ENCODE measurements at places on chromosomes 5 and 9.

GRCh38 chr9:133030317-133031129 lies at the start of gene GTF3C5:
GTF3C5 (plus strand) TSS chr9:133030997; CDS start chr9:133031012, 15 bp downstream.
- peak; percentile 97 for DNase-seq

- DNase-seq = no peak
Measured at GRCh38 chr5:178496642-178497041, 93.6 kb downstream of the COL23A1 start.

- DNase-seq = no peak
Measured at GRCh38 chr9:135230386-135230765, 142.9 kb downstream of the OLFM1 start.

GRCh38 chr5:119631660-119632059 lies 2.3 kb downstream of the FAM170A start:
- no peak for DNase-seq

DNA sequence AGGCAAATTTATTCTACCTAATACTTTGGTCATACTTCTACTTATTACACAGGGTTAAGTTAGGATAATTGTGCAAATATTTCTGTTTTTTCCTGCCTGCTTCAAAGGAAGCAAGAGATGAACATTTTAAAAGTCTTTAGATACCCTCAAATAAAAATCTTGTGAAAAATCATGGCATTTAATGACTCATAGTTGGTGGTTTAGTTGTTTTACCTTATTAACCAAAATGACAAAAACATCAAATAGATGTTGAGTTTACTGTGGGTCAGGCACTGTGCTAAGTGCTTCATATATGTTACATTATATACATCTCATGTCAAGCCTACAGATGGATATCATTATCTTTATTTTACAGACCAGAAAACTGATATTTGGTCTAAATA lies 54.4 kb downstream of the ZNF474 start:
- no peak for DNase-seq

- DNase-seq = no peak
Measured at GRCh38 chr5:8924054-8924793, 621.7 kb downstream of the SEMA5A start.

DNA sequence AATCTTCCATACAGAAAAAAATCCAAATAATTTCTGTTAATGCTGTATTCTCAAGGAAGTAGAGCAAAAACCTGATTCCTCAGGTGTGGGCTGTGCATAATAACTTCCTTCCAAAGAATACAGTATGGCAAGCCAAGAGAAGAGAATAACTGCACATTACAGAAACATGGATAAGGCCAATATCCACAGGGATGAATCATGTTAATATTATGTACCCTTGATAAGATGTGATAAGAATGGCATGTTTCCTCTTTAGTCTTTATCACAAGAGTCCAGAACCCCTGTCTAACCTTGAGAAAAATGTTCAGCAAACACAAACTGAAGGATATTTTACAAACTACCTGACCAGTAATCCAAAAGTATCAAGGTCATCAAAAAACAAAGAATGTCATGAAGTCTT lies 795.8 kb downstream of the SEMA5A start:
- no peak for DNase-seq

DNA sequence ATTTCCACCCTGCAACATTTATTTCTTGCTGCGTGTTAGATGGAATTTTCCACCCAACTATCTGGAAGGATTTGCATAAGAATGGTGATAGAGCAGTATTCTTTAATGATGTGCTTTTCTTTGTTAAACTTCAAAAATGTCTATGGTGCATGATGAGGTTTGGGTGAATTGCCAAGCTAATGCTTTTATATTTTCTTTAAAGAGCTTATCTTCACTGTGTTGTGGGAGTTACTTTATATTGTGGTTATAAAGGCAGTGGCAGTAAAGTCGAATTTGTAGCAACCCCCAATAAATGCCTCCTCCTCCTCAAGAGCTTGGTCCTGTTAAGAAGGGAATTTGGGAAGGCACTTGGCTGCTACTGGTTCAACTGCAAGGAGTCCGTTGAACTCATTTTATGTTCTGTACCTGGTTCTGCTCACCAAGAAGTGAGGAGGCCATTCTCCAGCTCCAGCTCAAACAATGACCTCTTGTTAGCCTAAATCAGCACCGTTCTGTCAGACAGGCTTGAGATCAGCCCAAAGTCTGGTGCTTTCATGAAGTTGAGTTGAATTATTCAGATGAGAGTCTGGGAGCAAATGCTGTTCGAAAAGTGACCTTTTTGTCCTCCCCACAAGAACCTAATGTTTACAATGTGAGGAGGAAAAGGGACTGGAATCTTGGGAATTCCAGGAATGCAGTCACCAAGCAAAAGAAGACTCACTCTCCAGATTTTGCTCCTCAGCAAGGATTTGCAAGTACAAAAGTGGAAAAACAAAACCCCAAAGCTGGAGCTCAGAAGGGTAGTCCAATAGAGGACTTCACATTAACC lies 217.0 kb downstream of the TMEM38B start:
- DNase-seq = no peak

GRCh38 chr9:33024126-33024965 lies 727 bp upstream of the DNAJA1 start:
- DNase-seq = peak; percentile 43

DNA sequence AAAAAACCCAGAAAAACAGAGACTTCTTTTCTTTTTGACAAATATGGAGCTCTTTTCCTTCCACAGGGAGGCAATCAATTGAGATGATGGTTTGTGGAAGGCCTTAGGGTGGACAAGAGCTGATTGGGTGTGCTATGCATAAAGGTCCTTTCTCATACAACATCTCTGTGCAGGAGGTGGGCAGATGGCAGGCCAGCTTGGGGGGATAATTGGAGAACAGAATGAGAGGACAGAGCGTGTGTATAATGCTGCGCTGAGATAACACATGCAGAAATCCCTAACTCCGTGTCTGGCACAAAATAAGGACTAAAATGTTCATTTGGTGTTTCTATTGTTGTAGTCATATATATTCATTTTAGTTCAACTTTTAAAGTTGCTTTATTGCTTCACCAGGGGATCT lies 159.0 kb upstream of the MEF2C start:
- DNase-seq = no peak

DNA sequence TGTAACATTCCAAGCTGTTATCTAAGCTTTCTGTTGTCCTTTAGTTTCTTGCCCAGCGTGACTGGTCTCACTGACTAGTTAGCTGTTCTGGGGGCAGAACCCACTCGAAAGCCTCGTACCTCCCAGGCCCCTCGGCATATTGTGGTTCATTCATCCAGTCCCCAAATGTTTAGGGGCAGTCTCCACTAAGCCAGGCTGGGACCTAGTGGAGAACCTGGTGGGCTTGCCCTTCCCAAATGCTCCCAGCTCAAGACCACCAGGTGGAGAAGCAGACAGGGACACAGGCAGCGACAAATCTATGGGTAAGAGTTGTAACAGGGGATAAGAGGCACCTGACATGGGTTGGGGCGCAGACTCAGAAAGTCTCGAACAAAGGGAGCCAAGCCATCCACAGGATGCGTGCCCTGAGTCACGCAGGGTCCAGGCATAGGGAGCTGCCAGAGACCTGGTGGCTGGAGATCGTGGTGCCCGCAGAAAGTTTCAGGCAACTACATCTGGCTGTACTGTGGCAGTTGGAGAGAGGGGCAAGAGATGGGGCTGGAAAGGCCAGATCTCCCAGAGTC lies 851 bp upstream of the EEIG1 start:
- no peak for DNase-seq

DNA sequence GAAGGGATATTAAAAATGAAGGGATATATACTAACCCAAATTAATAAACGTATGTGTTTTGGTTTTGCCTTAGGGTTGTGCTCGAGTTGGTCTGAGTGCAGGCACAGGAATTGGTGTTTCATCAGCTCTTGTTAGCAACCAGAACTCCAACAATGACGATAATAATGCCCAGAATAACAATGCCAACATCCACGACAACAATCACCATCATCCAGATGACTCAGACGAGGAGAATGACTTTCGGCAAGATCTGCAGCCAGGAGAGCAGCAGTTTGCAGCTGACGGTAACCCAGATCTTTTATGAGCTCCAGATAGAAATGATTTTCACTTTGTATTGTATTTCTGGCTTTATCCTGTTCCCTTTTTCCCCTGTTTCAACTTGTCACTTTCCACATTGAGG lies 33.2 kb downstream of the FBXO38 start:
- DNase-seq = no peak

DNA sequence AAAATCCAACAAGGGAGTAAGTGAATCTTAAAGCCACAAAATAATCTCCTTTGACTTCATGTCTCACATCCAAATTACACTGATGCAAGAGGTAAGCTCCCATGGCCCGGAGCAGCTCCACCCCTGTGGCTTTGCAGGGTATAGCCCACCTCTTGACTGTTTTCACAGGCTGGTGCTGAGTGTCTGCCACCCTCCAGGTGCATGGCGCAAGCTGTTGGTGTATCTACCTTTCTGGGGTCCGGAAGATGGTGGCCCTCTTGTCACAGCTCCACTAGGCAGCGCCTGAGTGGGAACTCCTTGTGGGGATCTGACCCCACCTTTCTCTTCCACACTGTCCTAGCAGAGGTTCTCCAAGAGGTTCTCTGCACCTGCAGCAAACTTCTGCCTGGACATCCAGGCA lies 1051.1 kb upstream of the CDH6 start:
- no peak for DNase-seq

- no peak for DNase-seq
Measured at GRCh38 chr5:34539183-34539582, 116.9 kb upstream of the RAI14 start.

DNA sequence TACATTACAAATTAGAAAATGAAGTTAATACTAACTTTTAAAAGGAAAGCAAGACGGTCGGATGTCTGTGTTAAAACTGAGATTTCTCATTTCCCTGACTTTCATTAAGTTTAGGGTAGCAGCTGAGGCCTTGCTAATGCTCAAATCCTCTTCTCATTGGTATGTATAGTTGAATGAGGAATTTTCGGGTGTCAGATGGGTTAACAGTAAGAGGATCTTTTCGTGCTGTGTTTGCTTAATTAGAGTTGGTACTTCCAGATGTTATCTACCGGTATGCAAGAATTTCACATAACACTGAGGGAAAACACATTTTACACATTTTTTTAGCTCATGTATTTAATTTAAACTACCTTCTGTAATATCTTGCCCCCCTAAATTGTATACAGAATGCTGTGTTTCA lies 168.2 kb upstream of the CTNND2 start:
- no peak for DNase-seq

DNA sequence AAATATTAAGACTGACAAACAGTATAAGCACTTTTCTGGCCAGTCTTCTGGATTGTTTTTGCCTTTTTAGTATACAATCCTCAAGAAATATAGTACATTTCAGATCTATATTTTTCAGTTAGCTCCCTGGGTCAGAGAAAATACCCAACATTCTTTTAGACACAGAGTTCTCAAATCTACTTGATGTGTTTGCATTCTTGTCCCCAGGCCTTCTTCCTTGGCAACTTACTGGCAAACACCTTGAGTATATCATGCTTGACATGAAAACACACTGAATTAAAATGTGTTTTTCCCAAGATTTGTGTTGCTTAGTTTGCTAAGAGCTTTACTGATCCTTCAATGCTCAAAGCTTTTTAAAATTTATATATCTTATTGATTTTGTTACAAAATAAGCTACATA lies 1413.1 kb upstream of the CDH9 start:
- no peak for DNase-seq

DNA sequence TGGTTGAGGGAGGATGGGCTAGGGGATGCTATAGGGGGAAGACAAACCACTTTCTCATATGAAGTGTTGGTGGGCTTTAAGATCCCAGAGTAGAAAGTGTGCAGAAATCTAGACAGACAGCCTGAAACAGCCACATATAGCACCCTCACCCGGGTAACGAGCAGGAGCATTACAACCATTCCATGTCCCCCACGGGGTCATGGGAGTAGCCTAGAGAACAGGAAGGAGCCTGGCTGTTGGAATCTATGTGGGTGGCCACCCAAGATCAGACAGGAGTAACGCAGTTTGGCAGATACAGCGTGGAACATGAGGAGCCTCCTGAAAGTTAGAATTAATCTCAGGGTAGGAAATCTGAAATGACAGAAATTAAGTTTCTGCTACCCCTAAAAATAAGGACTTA lies 146.1 kb upstream of the RAI14 start:
- no peak for DNase-seq

- DNase-seq = no peak
Measured at GRCh38 chr5:126552614-126553013, 42.4 kb downstream of the ALDH7A1 start.

DNA sequence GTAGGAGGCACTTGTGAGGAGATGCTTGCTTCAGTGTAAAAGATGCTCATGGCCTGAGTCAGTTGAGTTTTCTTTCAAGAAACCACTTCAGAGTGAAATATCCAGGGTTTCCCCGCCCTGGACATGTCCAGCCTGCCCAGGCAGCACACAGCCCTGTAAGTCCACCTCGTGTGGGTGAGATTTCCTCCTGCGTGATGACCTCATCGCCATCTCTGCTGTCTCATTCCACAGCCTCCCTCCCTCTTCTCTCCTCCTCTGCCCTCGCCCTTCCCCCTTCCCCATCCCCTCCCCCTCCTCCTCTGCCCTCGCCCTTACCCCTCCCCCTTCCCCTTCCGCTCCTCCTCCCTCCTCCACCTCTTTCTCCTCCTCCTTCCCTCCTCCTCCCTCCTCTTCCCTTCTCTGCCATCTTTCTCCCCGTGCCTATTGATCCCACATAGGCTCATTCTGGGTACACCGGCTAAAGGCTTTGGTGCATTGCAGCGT lies 34.0 kb upstream of the NCS1 start:
- no peak for DNase-seq

- DNase-seq = no peak
Measured at GRCh38 chr9:38048316-38048969, 20.6 kb downstream of the SHB start.

DNA sequence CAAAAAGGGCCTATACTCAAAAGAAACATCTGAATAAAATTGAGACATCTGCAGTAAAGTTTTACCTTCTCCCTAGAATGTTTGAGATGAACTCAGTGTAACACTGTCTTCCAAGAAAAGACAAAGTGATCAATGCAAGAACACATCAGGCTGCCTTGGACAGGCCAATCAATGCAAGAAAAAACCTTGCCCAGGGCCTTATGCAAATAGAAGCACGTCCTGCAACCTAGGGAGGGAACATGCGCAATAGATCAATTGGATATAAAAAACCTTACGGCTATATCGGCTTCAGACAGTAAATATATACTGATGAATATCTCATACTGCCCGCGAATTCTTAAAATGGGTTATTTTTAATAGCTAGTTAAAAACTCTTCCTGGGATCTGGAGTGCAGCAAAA lies 66.4 kb upstream of the POU5F2 start:
- no peak for DNase-seq

GRCh38 chr5:79562351-79563246 lies 48.7 kb upstream of the HOMER1 start:
- DNase-seq = no peak

GRCh38 chr5:137289856-137290255 lies 209.3 kb downstream of the SPOCK1 start:
- DNase-seq = no peak

- DNase-seq = no peak
Measured at GRCh38 chr5:34998058-34998789, 49.5 kb downstream of the AGXT2 start.

GRCh38 chr9:23555851-23556250 lies 270.2 kb downstream of the ELAVL2 start:
- no peak for DNase-seq

GRCh38 chr5:3098821-3099220 lies 347.3 kb upstream of the IRX2 start:
- no peak for DNase-seq

Data from GM20000 (cell line).